Cardiac muscle cell (in vitro differentiated cells and primary cell): ENCODE measurements at places on chromosomes 13 and 19. TPM values are rescaled to one million over a fixed set of nuclear protein-coding genes. Genes with fewer than 3 reads are reported as not detected.

The SIGLEC14 gene
- not detected in 2 replicates for total RNA-seq

The KASH5 gene
- total RNA-seq = 0.27 TPM in 1 of 2 replicates, not detected in the other

The IGFL1 gene
- not detected in 2 replicates for total RNA-seq

The ZNF506 gene
- total RNA-seq = 49.9 and 55.0 TPM in 2 replicates

The APC2 gene
- 0.42 and 1.3 TPM in 2 replicates for total RNA-seq

The ALOX5AP gene
- total RNA-seq = not detected in 2 replicates

DNA sequence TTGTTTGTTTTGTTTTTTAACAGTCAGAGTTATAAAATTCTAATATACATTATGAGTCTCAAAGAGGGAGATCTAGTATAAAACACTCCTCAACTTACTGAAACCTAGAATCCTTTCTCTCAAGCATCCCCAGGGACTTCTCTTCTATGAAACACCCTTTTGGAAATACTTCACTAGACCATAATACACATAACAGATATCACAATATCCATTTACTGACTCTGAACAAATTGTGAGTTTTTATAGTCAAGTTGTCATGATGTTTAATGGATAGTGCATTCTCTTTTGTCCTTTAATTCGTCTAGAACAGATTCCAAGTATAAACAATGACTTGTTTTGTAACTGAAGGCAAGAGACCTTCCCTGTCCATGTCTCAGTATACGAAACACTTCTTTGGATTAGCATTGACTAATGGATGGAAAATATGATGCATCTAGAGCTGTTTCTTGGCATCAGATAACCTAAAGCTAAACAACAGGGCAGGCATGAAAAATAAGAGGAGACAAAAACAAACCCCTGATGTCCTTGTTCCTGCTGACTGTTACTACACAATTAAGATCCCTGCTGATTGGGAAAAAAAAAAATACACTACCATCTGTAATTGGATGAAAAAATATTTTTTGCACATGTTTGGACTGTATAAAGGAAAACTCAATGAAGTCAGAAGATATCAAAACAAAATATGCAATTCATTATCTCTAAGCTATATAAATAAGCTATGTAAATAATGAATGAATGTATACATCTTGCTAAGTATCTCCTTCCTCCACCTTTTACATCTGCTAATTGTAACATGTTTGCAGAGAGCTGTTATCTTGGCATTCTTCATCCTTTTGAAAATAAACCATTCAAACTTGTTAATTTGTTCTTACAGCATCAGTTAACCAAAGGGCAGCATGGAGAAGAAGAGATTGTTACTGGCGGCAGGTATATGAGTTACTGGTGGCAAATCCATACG, 214.2 kb downstream of the LACC1 start:
- no peak for DNase-seq

DNA sequence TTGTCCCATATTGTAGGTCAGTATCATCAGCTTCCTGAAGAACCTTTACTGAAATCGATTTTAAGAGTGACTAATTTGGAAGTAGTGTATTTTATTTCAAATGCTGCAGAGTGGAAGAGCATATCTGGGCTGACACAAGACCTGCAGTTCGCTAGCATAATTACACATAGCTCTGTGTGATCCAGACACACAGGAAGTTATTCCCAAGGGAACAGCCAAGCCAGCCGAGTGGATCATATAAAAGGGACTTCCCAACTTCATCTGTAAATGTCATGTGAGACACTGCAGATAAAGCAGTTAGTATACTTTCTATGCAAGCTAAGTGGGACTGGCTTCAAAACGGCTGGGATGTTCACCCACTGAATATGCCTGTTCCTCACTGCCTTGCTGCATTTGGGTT, 760.4 kb downstream of the SLITRK1 start:
- DNase-seq = no peak

GRCh38 chr13:96172066-96172465, 82.2 kb downstream of the HS6ST3 start:
- DNase-seq = no peak

DNA sequence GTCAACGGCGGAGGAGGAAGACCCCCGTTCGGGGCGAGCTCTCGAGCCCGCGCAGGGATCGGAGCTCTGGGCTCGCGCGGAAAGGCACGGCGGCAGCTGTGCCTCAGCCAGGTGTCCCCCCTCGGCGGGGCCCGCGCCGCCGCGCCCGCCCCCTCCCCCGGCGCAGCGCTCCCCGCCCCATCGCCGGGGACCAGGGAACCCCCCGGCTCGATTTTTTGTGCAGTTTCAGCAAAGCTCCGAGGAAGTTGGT, 110.0 kb downstream of the KCNRG start:
- DNase-seq = no peak

GRCh38 chr19:34960103-34960805, 3.8 kb downstream of the ZNF792 start:
- peak; percentile 60 for DNase-seq

DNA sequence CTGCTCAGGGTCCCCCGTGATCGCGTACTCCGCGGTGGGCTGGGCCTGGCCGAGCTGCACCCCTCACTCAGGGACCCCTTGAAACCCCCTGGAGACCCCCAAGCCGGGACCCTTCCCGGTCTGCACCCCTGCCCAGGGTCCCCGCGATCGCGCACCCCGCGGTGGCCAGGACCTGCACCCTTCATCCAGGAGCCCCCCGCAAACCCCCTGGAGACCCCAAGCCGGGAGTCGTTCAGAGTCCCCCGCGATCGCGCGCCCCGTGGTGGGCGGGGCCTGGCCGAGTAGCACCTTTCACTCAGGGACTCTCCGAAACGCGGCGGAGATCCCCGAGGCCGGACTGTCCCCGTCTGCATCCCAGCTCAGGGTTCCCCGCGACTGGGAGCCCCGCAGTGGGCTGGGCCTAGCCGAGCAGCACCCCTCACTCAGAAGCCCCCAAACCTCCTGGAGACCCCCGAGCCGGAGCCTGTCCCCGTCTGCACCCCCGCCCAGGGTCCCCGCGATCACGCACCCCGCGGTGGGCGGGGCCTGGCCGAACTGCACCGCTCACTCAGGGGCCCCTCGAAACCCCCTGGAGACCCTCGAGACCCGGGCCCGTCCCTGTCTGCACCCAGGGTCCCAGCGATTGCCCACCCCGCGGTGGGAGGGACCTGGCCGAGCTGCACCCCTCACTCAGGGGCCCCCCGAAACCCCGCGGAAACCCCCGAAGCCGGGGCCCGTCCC, 748 bp downstream of the LMNB2 start:
- no peak for DNase-seq

GRCh38 chr19:795073-795611, 2.1 kb upstream of the PTBP1 start:
- no peak for DNase-seq

DNA sequence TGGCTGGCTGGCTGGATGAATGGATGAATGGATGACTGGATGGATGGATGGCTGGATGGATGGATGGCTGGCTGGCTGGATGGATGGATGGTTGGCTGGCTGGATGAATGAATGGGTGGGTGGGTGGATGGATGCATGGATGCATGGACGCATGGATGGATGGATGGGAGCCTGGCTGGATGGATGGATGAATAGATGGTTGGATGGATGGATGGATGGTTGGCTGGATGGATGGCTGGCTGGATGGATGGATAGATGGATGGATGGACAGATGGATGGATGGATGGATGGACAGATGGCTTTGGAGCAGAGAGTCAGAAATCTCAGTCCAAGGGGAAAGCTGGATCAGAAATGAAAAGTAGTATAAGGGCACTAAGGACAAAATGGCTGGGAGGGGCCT, 106.4 kb upstream of the SERP2 start:
- no peak for DNase-seq

GRCh38 chr13:20359335-20359734, 127.2 kb upstream of the GJB6 start:
- DNase-seq = no peak

DNA sequence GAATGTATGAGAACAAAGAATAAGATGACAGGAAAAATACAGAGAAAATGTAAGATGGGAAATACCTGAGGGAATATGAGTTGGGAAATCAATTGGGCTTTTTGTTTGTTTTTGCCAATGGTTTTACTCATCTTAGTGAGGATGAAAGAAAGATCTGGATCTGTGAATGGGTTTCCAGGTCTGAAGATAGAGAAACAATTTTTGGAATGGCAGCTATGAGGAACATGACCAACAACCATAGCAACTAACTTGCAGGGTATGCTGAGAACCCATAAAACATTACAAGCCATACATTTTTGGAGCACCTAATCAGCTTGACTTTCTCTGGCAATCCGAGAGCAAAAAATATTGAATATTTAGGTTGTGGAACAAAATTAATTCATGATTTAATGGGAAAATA, 290.0 kb downstream of the KCTD12 start:
- DNase-seq = no peak

DNA sequence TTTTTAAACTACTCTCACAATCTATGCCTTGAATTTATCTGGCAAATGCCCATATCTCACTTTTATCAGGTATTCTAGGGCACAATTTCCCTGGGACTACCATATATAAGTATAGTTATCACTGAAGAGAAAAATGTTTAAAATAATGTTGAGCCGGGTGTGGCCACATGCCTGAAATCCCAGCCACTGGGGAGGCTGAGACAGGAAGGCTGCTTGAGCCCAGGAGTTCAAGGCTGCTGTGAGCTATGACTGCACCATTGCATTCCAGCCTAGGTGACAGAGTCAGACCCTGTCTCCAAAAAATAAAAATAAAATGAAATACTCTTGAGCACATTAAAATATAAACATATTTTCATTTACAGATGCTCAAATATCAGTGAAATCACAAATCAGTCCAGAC, 4.1 kb downstream of the KATNAL1 start:
- DNase-seq = no peak

- DNase-seq = no peak
These were observed 19.0 kb downstream of the AKT2 start for GRCh38 chr19:40266119-40266518.

- no peak for DNase-seq
These were observed 4.7 kb upstream of the TMPRSS9 start for GRCh38 chr19:2355168-2356035.

DNA sequence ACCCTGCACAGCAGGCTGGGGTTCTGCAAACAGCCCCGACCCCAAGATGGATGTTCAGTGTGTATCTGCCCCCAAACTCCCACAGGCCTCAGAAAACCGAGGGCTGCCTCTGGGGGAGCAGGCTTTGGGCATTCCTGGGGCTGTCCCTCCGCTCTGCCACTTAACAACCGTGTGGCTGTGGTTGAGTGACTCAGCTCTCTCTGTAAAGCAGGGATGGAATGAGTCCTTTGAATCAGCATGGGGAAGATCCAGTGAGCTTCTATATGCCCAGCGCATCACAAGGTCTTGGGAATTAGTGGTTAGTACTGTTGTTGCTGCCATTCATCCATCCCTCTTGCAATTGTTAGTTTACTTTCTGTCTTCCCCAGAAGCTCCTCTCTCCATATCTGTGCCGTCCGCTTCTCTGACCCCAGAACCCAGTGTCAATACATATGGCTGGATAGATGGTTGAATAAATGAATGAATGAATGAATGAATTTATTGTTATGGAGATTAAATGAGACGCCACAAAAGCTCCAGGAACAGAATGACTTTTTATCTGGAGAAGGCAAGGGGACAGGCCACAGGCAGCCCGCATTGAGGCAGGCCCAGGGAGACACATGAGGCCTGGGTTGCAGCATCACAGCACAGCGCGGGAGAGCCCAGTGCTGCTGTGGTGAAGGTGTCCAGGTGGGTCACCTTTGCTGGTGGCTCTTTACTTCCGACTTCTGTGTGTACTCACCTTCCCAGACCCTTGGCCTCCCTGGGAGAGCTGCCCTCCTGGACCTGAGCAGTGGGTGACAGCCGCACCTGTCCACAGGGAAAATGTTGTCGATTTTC, 89.2 kb downstream of the RGCC start:
- DNase-seq = no peak

- DNase-seq = no peak
These were observed 74.3 kb upstream of the SERP2 start for GRCh38 chr13:44299152-44299943.

DNA sequence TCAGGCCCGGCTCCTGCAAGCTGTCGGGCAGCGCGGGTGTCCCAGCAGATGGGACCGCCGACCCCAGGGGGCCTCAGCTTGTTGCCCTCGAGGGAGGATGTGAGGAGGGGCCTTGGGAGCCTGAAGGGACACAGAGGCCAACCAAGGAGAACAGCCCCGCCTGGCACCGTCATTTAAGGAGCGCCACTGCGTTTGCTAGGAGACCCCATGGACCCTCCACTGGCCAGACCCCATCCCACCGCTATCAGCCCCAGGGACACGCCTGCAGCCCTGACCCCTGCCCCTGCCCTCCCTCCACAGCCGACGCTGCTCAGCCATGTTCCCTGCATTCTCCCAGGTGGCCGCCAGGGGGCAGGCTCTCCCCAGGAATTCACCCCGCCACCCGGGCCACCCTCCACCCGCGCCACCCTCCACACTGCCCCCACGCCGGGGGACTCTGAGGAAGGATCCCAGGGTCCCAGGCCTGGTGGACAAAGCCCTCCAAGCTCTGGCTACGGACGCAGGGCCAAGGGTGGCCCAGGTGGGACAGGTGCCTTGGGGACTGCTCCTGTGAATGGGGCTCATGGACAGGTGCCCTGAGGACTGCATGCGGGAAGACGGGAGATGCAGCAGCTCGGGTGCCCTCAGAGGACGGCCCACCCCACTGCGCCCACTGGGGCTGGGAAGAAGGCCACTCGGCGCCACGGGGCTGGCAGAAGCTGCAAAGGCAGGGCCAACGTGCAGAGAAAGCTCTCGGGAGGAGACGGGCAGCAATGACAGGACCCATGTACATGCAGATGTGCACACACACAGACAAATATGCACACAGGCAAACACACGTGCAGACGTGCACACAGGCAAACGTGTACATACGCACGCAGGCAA, 34.4 kb downstream of the PIP5K1C start:
- DNase-seq = peak; percentile 53
